Activated CD4-positive, alpha-beta T cell treated with anti-CD3 and anti-CD28 coated beads, Interleukin-2, amount 10 ng/mL, durations not matched to agents 7 days and 5 days (primary cell): ENCODE measurements at places on chromosomes 2 and 18. TPM values are rescaled to one million over a fixed set of nuclear protein-coding genes. Genes with fewer than 3 reads are reported as not detected.

KCNJ13 gene
- total RNA-seq = not detected

GCKR gene
- total RNA-seq = not detected

GRCh38 chr2:188292348-188293239 is 920 bp downstream of the GULP1 start:
- no peak for DNase-seq

DNA sequence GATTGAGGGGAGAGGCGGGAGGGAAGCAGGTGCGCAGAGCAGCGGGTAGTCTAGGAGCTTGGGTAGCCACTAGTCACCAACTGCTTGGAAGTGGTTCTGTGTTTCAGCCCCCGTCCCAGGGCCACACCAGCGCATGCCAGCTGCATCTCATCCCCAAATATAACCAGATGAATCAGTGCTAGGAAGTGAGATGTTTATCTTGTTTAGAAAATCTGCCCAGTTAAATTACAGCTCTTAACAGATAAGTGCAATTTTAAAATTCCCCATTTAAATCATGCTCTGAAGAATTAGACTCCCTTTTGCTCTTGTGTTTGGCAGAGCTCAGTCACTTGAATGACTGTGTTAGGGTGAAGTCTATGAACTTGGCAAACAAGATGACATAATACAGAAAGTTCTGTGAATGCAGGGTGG is 193.8 kb downstream of the SEPTIN10 start:
- DNase-seq = no peak

GRCh38 chr2:194102546-194102945 is 1554.5 kb upstream of the SLC39A10 start:
- no peak for DNase-seq
